ENCODE measurements at places on chromosomes 13 and 19. TPM values are rescaled to one million over a fixed set of nuclear protein-coding genes. Genes with fewer than 3 reads are reported as not detected.

DNA sequence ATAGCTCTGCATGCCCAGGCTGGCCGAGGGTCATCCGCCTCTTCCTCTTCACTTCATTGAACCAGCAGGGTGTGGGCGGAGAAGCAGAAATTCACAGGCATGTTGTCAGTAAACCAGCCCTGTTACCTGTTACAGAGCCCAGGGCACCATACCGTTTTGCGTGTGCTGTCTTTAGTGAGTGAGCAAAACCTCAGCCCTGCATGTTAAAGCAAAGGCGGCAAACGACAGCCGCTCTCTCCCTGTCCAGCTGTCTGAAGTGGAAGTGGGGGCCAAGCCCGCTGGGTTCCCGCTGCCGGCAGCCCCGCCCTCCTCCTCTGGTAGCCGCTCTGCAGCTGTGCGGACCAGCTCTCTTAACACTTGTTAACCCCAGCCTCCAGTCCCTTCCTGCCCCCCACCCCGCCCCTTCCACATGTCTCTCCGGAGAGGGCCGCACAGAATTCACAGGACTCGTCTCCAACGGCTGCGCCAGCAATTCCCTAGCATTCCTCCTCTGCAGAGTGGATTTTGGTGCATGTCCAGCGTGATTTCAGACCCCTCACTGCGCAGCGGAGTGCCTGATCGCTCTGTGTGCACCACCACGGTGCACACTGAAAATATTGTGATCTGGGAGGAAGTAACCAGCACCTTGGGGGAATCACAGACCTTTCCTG, 12.7 kb downstream of the KLHL26 start:
- no peaks in the 10 kb centered on the region for H3K36me3 ChIP-seq
- no peak for ATAC-seq
- no peak overlapping the region for H3K4me3 ChIP-seq
- H3K4me1 ChIP-seq = peaks cover 2% of the 10 kb centered on the region
- H3K27ac ChIP-seq = no peak overlapping the region

- peaks cover 7% of the 10 kb centered on the region for H3K27me3 ChIP-seq
- no peaks in the 10 kb centered on the region for H3K4me1 ChIP-seq
- no peak overlapping the region for H3K27ac ChIP-seq
- no peak overlapping the region for H3K4me3 ChIP-seq
- H3K36me3 ChIP-seq = no peaks in the 10 kb centered on the region
- ATAC-seq = no peak
These were observed 11.4 kb upstream of the FUT5 start for GRCh38 chr19:5881543-5882299.

DNA sequence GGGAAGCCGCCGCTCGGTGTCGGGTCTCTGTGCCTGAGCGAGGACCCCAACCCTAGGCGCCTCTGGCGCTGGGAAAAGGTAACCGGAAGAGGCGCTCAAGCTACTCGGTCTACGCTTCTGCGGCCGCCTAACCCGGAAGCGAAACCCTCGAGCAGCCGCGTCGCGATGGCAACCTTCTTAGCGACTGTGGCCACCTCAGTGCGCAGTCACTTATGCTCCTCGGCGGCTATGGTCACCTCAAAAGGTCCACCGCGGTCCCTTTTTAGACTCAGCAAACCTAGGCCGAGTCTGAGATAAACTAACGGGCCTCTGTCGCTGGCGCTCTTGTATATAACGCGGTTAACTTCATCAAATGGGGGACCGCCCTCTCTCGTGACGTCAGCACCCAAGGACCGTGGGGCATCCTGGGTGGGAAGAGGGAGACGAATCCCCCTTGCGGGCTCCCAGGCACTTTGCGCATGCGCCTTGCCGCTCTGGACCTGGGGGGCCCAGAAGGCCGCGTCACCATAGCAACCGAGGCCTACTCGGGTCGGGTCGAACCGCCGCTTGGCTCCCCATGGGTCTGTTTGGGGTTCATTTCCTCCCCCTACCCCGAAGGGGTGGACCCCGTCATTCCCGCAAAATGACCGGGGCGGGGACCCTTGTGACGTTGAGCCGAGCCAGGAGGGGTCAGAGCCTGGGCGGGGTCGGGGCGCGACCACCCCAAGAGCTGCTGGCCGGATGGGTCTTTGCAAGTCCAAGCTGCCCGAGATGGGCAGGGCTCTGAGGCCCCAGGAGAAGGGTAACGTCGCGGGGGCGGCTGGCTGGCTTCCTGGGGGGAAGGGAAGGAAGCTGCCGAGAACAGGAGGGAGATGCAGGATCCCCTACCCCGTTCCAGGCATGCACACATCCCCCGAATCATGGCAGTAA, at the start of gene GTF2F1:
TSS of gene GTF2F1 (minus strand) at position 91 of the 909 bp plus-strand sequence. CDS start 169 bp downstream, outside the sequence.
- H3K4me1 ChIP-seq = peaks cover 22% of the 10 kb centered on the region
- peak within 1 kb of the TSS; percentile 99 for H3K27ac ChIP-seq
- ATAC-seq = peak; percentile 94
- no peaks in the 10 kb centered on the region for H3K27me3 ChIP-seq
- peak within 1 kb of the TSS; percentile 90 for H3K4me3 ChIP-seq

- peak overlapping the region; percentile 99 for H3K4me3 ChIP-seq
- peak overlapping the region; percentile 99 for H3K27ac ChIP-seq
- H3K4me1 ChIP-seq = peaks cover 16% of the 10 kb centered on the region
- peaks cover 61% of the 10 kb centered on the region for H3K36me3 ChIP-seq
- ATAC-seq = peak; percentile 81
These were observed 720 bp upstream of the HNRNPL start for GRCh38 chr19:38850436-38850975.

- no peaks in the 10 kb centered on the region for H3K4me1 ChIP-seq
- no peak overlapping the region for H3K4me3 ChIP-seq
- H3K27ac ChIP-seq = no peak overlapping the region
- H3K36me3 ChIP-seq = no peaks in the 10 kb centered on the region
- peaks cover 16% of the 10 kb centered on the region for H3K27me3 ChIP-seq
- ATAC-seq = no peak
These were observed 85.3 kb downstream of the FLT1 start for GRCh38 chr13:28409648-28410047.

GRCh38 chr19:36488846-36489117, 579 bp downstream of the ZNF566 start:
- H3K4me3 ChIP-seq = peak overlapping the region; percentile 92
- H3K36me3 ChIP-seq = peaks cover 12% of the 10 kb centered on the region
- peaks cover 11% of the 10 kb centered on the region for H3K4me1 ChIP-seq
- peak; percentile 35 for ATAC-seq

DNA sequence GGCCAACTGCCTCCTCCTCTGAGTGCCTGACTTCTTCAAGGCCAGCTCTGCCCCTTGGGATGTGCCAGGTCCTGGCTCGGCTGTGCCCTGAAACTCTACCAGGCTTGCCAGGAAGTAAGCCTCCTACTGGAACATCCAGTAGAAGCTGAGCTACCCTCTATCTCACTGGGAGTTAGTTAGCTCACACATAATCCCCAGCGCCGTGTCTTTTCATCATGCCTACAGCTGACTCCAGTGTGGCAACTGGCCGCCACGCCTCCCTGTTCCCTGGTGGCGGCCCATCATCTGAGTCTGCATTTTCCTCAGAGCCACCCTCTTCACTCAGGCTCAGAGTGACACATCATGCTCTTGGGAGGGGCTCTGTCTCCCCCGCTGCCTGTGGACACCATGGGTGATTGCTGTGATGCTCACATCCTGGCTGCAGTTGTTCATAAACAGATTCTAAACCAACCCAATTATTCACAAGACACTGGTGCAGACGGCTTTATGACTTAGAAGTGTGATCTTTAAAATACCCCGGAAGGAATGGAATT, 131.9 kb upstream of the IRS2 start:
- no peak for ATAC-seq
- H3K4me3 ChIP-seq = no peak overlapping the region
- H3K36me3 ChIP-seq = no peaks in the 10 kb centered on the region
- H3K27ac ChIP-seq = no peak overlapping the region

DNA sequence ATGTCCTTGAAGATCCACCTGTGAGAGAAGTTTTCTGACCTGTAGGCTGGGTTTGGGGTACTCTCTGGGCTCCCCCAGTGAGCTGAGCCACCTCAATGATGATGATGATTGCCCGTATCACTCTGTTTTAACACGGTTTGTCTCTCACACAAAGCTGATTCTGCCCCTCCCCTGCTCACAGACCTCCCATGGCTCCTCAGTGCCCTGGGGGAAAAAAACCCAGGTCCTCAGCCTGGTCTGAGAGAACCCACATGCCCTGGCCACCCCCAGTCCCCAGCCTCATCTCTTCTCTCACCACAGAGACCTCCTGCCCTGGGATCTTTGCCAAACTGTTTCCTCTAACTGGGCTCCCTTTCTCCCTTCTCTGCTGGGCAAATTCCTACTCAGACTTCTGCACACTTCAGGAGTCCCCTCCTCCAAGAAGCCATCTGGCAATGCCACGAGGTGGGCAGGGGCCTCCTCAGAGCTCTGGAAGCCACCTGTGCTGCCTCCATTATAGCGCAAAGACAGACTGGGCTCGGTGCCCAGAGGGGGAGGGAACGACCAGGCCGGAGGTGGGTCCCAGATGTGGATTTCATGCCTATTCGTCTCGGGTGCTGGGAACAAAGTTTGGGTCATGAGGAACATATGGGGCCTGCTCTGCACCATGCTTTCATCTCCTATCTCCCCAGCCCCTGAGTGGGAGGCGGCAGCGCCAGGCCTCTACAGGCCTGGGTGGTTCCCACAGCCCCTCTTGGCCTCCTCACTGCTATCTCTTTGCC, 8.5 kb upstream of the CA11 start:
- ATAC-seq = no peak
- H3K27me3 ChIP-seq = no peaks in the 10 kb centered on the region
- H3K4me3 ChIP-seq = no peak overlapping the region
- no peaks in the 10 kb centered on the region for H3K36me3 ChIP-seq
- H3K27ac ChIP-seq = no peak overlapping the region

GRCh38 chr19:36850559-36851442, at the start of gene ZNF345:
Gene ZNF345 (plus strand): TSS chr19:36850876. CDS start chr19:36876831, 25,955 bp downstream.
- ATAC-seq = peak; percentile 81
- peaks cover 15% of the 10 kb centered on the region for H3K36me3 ChIP-seq
- H3K4me3 ChIP-seq = no peak within 1 kb of the TSS

DNA sequence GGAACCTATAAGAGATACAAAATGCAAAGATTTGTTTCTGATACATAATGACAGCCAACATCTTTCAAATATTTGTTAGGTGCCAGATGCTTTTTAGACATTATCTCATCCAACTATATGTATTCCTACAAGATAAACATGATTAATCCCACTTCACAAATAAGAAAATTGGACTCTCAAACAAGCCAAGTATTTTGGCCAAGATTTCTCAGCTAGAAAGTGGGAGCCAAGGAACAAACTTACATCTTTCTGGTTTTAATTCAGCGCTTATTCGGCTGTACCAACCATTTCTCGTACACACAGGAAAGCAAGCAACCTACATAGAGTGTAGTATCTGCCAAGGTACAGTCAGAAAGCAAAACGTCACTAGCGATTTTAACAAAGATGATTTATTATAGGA, 85.7 kb upstream of the SERP2 start:
- no peaks in the 10 kb centered on the region for H3K36me3 ChIP-seq
- no peak for ATAC-seq
- H3K27ac ChIP-seq = no peak overlapping the region
- H3K27me3 ChIP-seq = peaks cover 62% of the 10 kb centered on the region

GRCh38 chr13:44693156-44693764, 117.1 kb upstream of the TSC22D1 start:
- H3K27me3 ChIP-seq = peaks cover 14% of the 10 kb centered on the region
- H3K4me3 ChIP-seq = no peak overlapping the region
- no peaks in the 10 kb centered on the region for H3K4me1 ChIP-seq
- H3K36me3 ChIP-seq = no peaks in the 10 kb centered on the region
- no peak overlapping the region for H3K27ac ChIP-seq

GRCh38 chr13:114068656-114069318, 63.6 kb downstream of the RASA3 start:
- peaks cover 74% of the 10 kb centered on the region for H3K36me3 ChIP-seq
- H3K27me3 ChIP-seq = no peaks in the 10 kb centered on the region
- peaks cover 42% of the 10 kb centered on the region for H3K4me1 ChIP-seq
- peak overlapping the region; percentile 90 for H3K4me3 ChIP-seq
- H3K27ac ChIP-seq = peak overlapping the region; percentile 94

DNA sequence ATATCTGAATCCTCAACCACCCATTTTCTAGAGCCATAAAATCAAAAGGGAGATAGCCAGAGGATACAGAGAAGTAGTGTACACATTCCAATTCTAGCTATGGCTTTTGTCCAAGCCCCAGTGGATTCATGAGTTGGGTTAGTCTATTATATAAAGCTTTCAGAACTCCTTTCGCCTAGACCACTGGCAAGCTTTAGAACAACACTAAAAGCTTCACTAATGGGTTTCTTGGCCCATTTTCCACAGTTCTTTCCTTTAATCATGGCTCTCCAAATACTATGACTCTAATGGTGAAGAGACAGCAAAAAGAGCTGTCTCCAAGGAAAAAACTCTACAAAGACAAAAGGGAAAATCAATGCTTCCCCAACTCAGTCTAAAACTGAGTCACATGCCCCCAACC, 48.2 kb upstream of the SLITRK5 start:
- no peak overlapping the region for H3K4me3 ChIP-seq
- no peaks in the 10 kb centered on the region for H3K4me1 ChIP-seq
- H3K27me3 ChIP-seq = no peaks in the 10 kb centered on the region
- H3K27ac ChIP-seq = no peak overlapping the region
- no peak for ATAC-seq
- H3K36me3 ChIP-seq = no peaks in the 10 kb centered on the region

DNA sequence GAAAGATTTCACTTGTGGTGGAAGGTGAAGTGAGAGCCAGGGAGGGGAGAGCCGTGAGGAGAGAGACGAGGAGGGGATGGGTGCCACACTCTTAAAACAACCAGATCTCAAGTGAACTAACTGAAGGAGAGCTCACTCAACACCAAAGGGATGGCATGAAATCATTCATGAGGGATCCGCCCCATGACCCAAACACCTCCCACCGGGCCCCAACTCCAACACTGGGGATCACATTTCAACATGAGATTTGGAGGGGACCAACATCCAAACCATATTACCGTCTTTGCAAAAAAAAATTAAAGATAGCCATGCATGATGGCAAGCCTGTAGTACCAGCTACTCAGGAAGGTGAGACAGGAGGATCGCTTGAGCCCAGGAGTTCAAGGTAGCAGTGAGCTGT, 34.9 kb upstream of the POP4 start:
- ATAC-seq = no peak
- H3K4me3 ChIP-seq = no peak overlapping the region
- H3K4me1 ChIP-seq = peaks cover 10% of the 10 kb centered on the region
- peaks cover 62% of the 10 kb centered on the region for H3K27me3 ChIP-seq

GRCh38 chr13:33845572-33846302, 27.8 kb downstream of the RFC3 start:
- H3K36me3 ChIP-seq = peaks cover 53% of the 10 kb centered on the region
- H3K27ac ChIP-seq = no peak overlapping the region
- no peak for ATAC-seq
- no peaks in the 10 kb centered on the region for H3K4me1 ChIP-seq
- H3K4me3 ChIP-seq = no peak overlapping the region

Gene ZNF563
- total RNA-seq = 11.1 TPM

Gene FLT1
- total RNA-seq = 12.7 TPM

Gene NLRP9
- not detected for total RNA-seq

Gene POLR1D
- total RNA-seq = 128 TPM

Measured in activated T-helper 17 cell treated with anti-CD3 and anti-CD28 coated beads, Interleukin-2, amount 50 U/mL, for 72 hours (primary cell).